ENCODE measurements at places on chromosomes 3 and 15. TPM values are rescaled to one million over a fixed set of nuclear protein-coding genes. Genes with fewer than 3 reads are reported as not detected.
A peak's percentile ranks its signal among the peaks of the same experiment; 100 is the strongest.

DNA sequence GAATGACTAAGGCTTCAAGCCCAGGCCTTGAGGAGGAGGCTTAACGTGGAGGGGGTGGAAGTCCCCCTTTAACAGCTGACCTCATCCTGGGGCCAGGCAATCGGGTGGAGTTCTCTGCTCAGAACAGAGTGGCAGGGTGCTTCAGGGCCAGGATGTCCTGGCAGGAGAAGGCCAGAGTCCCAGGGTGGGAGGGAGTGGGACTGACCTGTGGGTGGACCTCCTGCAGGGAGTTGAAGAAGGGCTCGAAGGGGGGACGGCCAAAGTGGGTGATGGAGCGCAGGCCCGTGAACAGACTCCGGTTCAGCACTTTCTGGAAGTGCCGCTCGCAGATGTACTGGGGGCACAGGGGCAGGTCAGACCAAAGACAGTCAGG, 19.6 kb downstream of the DUOX2 start:
- H3K4me3 ChIP-seq, result no peak overlapping the region
- no peaks in the 10 kb centered on the region for H3K4me1 ChIP-seq
- H3K36me3 ChIP-seq, result no peaks in the 10 kb centered on the region
- DNase-seq, result no peak
- H3K27me3 ChIP-seq, result peaks cover 8% of the 10 kb centered on the region
- no peak overlapping the region for H3K27ac ChIP-seq

DNA sequence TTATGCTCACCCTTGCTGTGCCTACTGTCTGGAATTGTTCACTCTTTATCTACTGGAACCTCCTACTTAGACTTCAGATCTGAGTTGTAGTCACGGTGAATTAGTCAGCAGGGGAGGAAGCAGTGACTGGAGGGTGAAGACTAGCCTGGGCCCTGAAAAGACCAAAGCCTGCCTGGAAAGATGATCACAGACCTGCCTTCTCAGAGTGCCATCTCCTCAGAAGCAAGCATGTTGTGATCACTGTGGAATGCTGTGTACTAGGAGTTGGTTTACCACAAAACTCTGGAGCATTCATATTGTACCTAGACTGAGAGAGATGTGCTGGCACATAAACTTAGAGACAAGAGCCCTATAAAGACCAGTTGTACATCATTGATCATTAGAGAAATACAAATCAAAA, 100.7 kb upstream of the SCN10A start:
- no peak overlapping the region for H3K27ac ChIP-seq
- no peaks in the 10 kb centered on the region for H3K27me3 ChIP-seq
- H3K36me3 ChIP-seq, result no peaks in the 10 kb centered on the region
- no peak for DNase-seq
- no peak overlapping the region for H3K4me3 ChIP-seq

The IGSF11 gene
- total RNA-seq, result 0.18 TPM

GRCh38 chr3:148790851-148791735, 36.5 kb upstream of the CPB1 start:
- no peak overlapping the region for H3K27ac ChIP-seq
- H3K4me3 ChIP-seq, result no peak overlapping the region
- H3K4me1 ChIP-seq, result no peaks in the 10 kb centered on the region
- DNase-seq, result no peak
- H3K36me3 ChIP-seq, result no peaks in the 10 kb centered on the region

GRCh38 chr15:41957021-41957897, 15.1 kb downstream of the EHD4 start:
- H3K36me3 ChIP-seq, result peaks cover 15% of the 10 kb centered on the region
- H3K27ac ChIP-seq, result no peak overlapping the region
- no peak overlapping the region for H3K4me3 ChIP-seq

DNA sequence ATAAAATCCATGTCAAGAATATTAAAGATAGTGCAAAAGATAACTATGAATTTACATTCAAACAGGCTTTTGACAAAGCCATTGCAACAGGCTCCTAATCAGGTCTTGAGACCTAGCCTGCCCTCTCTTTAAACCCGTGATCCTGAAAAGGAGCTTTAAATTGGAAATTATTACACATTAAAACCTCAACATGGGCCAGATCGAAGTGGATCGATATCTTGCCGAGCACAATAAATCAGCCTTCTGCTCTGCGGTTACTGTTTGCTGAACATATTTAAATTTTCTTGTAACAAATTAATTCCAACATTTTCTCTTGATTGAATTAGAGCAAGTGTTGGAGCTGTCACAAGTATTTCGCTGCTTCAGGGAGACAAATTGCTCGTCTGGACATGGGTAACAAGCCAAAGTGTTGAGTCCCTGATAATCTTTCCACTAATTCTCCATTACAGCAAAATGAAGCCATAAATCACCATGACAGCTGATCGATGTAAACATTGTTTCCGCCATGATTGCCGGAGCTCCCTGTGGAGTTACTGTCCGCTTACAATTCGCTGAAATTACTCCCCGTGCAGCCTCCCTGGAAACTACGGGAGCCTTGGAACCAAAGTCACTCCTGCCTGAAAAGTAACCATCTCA, 47.6 kb downstream of the SHOX2 start:
- H3K4me1 ChIP-seq, result no peaks in the 10 kb centered on the region
- no peak overlapping the region for H3K4me3 ChIP-seq
- no peak for DNase-seq
- H3K36me3 ChIP-seq, result no peaks in the 10 kb centered on the region
- no peaks in the 10 kb centered on the region for H3K27me3 ChIP-seq

DNA sequence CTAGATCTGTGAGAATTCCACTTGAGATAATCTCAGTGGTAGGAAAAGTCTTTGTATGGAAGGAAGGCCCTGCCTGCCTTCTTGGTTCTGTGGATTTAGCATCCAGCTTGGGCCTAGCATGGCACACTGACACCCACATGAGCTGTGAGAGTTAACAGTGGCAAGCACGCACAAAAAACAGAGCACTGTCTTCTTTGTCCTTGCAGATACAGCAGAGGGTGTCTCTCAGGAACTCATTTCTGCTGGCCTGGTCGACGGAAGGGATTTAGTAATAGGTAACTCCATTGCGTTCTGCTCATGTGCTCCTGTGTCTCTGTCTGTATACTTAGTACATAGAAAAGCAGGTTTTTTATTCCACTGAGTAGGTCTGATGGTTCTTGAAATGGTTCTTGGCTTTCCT, 14.4 kb upstream of the SLC22A13 start:
- H3K4me3 ChIP-seq, result no peak overlapping the region
- peaks cover 7% of the 10 kb centered on the region for H3K4me1 ChIP-seq
- H3K27me3 ChIP-seq, result no peaks in the 10 kb centered on the region

The MCCC1 gene
- 13.4 TPM for total RNA-seq

GRCh38 chr15:92629975-92630626, 25.5 kb downstream of the FAM174B start:
- no peak for DNase-seq
- no peaks in the 10 kb centered on the region for H3K4me1 ChIP-seq
- no peaks in the 10 kb centered on the region for H3K36me3 ChIP-seq
- no peak overlapping the region for H3K27ac ChIP-seq

- peak overlapping the region; percentile 53 for H3K4me3 ChIP-seq
- no peak for DNase-seq
- peak overlapping the region; percentile 85 for H3K27ac ChIP-seq
- H3K27me3 ChIP-seq, result no peaks in the 10 kb centered on the region
Measured at GRCh38 chr3:101687142-101687931, 819 bp upstream of the RPL24 start.

DNA sequence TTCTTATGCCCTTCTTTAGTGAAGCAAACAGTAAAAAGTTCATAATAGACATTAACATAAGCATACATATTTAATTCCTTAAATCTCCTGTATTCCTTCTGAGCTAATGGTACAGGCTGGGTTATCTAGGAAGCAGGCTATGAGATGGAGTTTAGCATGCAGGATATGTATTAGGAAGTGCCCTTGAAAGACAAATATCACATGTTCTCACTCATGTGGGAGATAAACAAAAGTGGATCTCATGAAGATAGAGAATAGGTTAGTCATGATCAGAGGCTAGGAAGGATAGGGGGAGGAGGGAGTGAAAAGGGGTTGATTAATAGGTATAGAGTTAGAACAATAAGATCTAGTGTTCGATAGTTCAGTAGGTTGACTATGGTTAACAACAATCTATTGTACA, 105.4 kb downstream of the CLASP2 start:
- no peaks in the 10 kb centered on the region for H3K4me1 ChIP-seq
- H3K36me3 ChIP-seq, result no peaks in the 10 kb centered on the region
- DNase-seq, result no peak
- H3K27ac ChIP-seq, result no peak overlapping the region

The IP6K2 gene
- 52.3 TPM for total RNA-seq

The STAC gene
- 29.1 TPM for total RNA-seq

GRCh38 chr15:52171386-52171785, 19.8 kb downstream of the GNB5 start:
- no peaks in the 10 kb centered on the region for H3K27me3 ChIP-seq
- no peaks in the 10 kb centered on the region for H3K4me1 ChIP-seq
- no peak overlapping the region for H3K4me3 ChIP-seq
- H3K27ac ChIP-seq, result no peak overlapping the region
- no peak for DNase-seq

DNA sequence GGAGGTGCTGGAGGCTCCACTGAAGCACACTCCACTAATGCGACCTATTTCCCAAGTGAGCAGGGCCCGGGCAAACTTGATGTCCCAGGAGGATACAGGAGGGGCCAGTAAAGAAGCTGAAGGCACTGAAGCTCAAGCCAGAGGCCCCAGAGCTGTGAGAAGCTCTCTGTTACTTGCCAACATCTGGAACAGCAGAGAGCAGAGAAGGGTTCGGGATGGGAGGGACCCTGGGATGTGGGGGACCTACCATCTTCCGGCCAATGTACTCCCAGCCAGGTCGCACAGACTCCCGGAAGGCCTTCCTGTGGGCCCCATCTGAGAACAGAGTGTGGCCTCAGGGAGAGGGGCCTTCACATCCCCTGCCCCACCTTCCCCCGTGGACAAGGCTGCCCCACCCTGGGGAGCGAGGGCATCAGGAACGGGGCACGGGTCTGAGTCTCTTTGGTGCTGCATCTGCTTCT, 3.1 kb downstream of the HHATL start:
- no peak overlapping the region for H3K4me3 ChIP-seq
- H3K36me3 ChIP-seq, result no peaks in the 10 kb centered on the region
- H3K27me3 ChIP-seq, result no peaks in the 10 kb centered on the region
- H3K4me1 ChIP-seq, result no peaks in the 10 kb centered on the region
- no peak overlapping the region for H3K27ac ChIP-seq
- no peak for DNase-seq

DNA sequence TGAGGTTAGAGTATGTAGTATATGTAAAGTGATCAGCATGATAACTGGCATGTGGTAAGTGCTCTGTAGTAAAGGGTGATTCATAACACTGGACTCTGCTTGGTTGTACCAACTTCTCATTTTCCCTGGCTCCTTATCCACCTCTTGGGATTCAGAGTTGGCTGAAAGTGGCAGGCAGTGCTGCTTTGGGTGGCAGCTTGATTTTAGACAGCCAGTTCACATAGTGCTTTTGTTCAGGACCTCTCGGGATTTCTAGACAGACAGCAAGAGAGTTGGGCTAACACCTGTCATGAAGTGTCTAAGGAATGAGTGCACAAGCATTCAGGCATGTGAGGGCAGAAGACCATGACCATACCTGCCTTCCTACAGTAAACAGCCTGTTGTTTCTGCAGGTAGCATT, 69.0 kb downstream of the RBM6 start:
- H3K4me1 ChIP-seq, result no peaks in the 10 kb centered on the region
- H3K36me3 ChIP-seq, result peaks cover 16% of the 10 kb centered on the region
- no peak overlapping the region for H3K4me3 ChIP-seq
- H3K27ac ChIP-seq, result no peak overlapping the region
- H3K27me3 ChIP-seq, result no peaks in the 10 kb centered on the region
- DNase-seq, result no peak

DNA sequence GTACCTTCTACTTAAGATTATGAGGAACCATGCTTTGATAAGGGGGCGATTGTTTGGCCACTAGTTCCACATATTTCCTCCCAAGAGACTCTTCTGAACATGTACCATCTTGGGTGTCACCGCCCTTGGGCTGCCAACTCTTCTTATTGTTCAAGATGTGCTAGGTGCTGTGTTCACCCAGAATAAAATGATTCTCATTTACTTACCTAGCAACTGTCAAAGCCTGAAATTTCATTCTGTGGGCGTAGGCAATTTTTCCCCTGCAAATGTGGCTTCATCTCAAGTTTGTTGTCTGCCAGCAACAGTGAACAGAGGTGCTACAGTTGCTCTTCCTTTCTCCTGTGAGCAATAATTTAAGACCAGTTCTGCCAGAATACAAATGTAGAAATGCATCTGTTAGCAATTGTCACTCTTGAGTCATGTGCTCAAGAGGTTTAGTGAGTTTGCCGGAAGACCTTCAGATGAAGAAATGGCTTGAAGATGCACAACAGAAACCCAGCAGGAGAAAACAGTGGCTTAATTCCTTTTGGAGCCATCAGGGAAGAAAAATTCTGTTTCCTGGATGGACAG, 41.3 kb upstream of the RARB start:
- H3K36me3 ChIP-seq, result no peaks in the 10 kb centered on the region
- no peak overlapping the region for H3K4me3 ChIP-seq
- H3K27me3 ChIP-seq, result no peaks in the 10 kb centered on the region

DNA sequence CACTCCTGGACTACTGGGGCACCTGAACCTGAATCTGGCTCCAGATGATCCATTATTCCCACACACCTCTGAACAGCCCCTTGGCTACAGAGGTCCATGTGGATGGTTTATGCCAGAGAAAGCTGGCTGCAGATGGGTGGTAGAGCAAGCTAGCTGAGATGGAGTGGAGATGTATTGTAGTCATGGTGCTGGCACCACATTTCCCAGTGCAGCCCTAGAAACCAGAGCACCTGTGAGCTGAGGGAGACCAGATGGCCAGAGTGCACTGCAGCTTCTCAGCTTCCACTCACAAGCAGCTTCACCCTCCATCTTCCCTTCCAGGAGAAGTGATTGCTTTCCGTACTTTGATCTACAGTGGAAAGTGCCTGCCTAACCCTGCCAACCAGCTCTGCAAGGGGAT, 29.9 kb downstream of the RBP1 start:
- no peak overlapping the region for H3K27ac ChIP-seq
- no peaks in the 10 kb centered on the region for H3K4me1 ChIP-seq
- H3K4me3 ChIP-seq, result no peak overlapping the region

GRCh38 chr3:156307704-156308103, 187.3 kb downstream of the KCNAB1 start:
- peaks cover 41% of the 10 kb centered on the region for H3K4me1 ChIP-seq
- peak; percentile 21 for DNase-seq
- no peak overlapping the region for H3K27ac ChIP-seq
- H3K27me3 ChIP-seq, result no peaks in the 10 kb centered on the region
- no peak overlapping the region for H3K4me3 ChIP-seq

The TMEM158 gene
- 11.4 TPM for total RNA-seq
